Esophagus squamous epithelium (tissue), 5 donors: ENCODE measurements at places on chromosomes 6 and 20.

GRCh38 chr20:58306421-58307261, 2.9 kb upstream of the RAB22A start:
- no peak for DNase-seq

GRCh38 chr6:72040111-72040510, 153.8 kb downstream of the RIMS1 start:
- DNase-seq: no peak

- no peak for DNase-seq
Measured at GRCh38 chr6:31851485-31851832, 11.2 kb downstream of the NEU1 start.

DNA sequence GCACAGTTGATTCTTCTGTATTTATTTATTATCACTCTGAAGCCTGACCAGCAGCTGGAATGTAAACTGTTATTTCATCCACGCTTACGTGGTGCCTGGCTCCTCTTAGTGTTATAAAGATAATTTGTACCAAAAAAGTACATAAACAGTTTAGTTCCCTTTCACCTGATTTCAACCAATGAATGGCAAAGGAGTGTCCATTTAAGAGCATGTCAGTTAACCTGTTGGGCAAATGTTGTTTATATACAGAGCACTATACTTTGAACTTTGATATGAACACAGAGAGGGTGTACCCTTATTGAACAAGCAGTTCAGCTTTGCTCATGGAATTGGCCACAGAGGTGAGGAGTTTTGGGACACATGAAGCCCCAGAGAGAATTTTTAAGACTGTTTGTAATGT, 7.2 kb upstream of the CTCFL start:
- no peak for DNase-seq

GRCh38 chr6:167779993-167780655, 46.6 kb upstream of the AFDN start:
- DNase-seq: no peak

DNA sequence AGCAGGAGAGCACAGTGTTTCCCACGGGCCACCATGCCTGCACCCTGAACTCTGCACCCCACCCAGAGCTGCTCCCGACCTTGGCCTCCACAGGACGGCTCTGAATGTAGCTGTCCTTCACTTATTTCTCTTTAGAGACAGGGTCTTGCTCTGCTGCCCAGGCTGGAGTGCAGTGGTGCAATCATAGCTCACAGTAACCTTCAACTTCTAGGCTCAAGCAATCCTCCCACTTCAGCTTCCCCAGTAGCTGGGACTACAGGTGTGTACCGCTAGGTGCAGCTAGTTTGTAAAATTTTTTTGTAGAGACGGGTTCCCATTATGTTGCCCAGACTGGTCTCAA, 130.9 kb downstream of the AGPAT4 start:
- no peak for DNase-seq

DNA sequence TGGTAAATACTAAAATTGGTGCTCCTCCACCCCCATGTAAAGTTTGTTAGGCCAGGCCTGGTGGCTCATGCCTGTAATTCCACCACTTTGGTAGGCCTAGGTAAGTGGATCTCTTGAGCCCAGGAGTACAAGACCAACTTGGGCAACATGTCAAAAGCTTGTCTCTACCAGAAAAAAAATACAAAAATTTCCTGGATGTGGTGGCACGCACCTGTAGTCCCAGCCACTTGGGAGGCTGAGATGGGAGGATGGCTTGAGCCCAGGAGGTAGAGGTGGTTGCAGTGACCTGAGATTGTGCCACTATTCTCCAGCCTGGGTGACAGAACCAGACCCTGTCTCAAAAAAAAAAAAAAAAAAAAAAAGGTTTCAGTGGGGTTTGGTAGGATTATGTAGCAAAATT, 41.7 kb downstream of the ITCH start:
- DNase-seq: no peak

GRCh38 chr6:150924808-150925589, 59.5 kb downstream of the MTHFD1L start:
- DNase-seq: no peak

GRCh38 chr20:42214074-42214473, 595.9 kb upstream of the CHD6 start:
- no peak for DNase-seq

DNA sequence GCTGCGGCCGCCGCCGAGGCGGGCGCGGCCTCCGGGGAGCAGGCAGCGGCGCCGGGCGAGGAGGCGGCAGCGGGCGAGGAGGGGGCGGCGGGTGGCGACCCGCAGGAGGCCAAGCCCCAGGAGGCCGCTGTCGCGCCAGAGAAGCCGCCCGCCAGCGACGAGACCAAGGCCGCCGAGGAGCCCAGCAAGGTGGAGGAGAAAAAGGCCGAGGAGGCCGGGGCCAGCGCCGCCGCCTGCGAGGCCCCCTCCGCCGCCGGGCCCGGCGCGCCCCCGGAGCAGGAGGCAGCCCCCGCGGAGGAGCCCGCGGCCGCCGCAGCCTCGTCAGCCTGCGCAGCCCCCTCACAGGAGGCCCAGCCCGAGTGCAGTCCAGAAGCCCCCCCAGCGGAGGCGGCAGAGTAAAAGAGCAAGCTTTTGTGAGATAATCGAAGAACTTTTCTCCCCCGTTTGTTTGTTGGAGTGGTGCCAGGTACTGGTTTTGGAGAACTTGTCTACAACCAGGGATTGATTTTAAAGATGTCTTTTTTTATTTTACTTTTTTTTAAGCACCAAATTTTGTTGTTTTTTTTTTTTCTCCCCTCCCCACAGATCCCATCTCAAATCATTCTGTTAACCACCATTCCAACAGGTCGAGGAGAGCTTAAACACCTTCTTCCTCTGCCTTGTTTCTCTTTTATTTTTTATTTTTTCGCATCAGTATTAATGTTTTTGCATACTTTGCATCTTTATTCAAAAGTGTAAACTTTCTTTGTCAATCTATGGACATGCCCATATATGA, 3.2 kb downstream of the MARCKS start:
- DNase-seq: no peak

DNA sequence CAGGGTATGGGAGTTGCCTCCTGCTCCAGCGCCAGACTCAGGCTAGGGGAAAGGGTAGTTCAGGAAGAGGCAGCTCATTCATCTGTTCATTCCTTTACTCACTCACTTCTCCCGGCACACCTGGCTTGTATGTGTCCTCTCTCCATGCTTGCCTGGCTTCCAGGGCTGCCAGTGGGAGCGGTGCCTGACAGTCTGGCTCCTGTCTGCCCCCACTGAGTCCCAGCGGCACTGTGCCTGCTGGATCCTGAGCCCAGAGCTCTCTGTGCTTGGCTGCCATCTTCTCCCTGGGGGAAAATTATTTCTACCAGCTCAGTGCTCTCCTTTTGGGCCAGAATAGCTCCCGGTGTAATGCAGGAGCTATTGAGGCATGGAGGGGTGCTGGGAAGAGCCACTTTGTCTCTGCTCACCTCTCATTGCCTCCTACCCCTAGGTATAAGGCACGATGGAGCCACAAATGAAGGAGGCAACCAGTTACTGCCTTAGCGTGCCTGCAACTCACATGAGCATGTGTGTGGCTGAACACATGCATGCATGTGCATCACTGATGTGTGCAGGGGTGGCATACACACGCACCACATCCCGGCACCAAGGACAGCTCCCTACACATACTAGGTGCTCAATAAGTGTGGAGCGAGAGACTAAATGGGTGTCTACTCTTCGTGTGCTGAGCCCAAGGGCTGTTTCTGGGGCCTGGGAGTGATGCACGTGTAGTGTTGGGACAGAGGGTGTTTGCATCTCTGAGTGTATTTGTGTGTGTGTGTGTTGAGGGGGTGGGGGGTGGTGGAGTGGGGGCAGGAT, 46.6 kb downstream of the CDH22 start:
- no peak for DNase-seq
